NCI-H460 (cell line): ENCODE measurements at places on chromosomes 5 and 9. TPM values are rescaled to one million over a fixed set of nuclear protein-coding genes. Genes with fewer than 3 reads are reported as not detected.

DNA sequence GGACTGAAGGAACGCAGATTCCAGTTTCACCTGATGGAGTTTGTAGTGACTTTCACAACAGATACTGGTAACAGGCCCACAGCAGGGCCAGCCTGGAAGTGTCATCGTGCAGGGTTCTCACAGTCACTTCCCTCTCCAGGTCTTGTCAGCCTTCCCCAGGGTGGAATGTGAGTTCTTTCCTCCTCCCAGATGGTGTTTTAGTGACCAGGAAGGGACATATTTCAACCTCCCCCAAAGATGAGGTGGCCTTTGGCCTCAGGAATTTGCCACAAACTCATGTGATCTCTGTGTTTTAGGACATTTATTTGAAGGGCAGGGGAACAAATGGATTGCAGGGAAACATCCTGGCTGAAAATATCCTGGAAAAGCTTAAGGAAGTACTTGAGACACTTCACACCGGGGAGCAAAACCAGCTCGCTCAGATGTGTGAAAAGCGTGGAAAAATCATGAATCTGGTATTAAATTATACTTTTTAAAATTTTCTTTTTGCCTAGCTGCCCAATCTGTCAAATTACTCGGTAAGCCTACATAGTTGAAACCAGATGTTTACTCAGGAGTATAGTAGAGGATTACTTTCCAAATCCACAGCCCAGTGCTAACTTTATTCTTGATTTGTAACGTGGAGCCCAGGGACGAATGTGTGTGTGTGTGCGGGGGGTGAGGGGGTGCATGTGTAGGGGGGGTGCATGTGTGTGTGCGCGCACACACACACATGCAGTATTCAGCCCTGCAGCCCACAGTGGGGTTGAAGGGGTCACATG, 66.8 kb downstream of the PTPDC1 start:
- DNase-seq = no peak

DNA sequence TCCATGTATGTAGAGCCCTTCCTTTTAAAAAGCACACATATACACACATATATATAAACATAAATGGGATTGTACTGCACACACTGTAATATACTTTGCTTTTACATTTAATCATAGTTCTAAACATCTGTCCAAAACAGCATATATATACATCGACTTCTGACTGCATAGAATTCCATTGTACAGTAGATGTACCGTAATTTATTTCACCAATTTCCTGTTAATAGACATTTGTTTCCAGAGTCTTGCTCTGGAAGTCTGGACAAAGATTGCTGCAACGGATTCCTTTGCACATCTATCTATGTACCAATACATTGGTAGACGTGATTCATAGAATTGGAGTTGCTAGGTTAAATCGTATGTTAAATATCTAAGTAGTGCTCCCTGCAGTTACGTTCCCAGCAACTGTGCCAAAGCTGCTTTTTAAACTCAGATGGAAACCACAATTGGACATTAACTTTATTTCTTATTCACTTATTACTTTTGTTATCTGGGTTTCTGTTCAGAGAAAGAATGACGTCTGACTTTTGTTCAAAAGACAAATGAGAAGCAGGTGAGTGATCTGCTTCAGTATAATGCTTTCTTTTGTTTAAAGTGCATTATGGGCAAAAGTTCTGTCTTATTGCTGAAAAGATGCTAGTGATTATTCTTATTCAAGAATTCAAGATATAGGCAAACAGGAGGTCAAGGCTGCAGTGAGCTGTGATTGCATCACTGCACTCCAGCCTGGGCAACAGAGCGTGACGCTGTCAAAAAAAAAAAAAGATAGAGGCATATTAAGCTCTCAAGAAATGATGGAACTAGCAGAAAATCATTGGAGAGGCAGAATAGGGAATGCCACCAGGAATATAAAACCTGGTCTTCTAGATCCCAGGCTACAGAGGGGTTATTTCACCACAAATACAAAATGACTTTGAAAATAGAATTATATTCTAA, 138.2 kb downstream of the FGF1 start:
- no peak for DNase-seq

DNA sequence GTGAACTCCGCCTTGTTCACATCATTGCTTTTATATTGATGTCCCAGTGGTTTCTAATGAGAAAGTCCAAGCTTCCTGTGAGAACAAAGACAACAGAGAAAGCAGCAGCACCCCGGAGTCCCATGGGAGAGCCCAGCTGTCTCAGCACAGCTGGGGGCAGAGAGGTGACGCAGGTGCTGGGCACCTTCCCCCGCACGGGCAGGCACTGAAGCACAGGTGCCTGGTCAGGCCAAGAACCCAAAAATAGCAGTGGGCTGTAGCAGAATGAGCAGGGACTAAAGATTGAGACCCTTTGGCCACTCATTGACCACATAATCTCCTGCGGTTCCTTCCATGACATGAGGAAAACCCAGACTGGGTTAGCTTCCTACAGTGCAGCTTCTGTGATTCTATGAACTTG, 18.8 kb downstream of the SRD5A1 start:
- no peak for DNase-seq

DNA sequence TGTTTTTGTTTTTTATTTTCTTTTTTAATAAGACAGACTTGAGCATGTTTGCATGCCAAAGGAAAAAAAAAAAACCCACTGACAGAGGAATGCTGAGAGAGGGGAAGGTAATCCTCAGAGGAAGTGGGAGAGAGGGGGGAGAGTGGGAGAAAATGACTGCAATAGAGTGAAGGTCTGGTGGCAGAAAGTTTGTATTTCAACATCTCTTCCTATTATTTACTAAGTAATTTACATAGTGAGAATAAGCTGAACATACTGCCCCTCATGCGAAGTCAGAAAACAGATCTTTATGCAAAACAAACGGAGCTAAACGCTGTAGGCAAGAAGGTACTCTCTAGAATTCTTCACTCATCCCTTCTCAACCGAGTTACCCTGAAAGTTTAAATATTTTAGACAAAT, 45.0 kb downstream of the ELL2 start:
- no peak for DNase-seq

GRCh38 chr5:102226321-102226720, 69.8 kb downstream of the SLCO4C1 start:
- no peak for DNase-seq

GRCh38 chr5:11527652-11528349, 376.4 kb downstream of the CTNND2 start:
- no peak for DNase-seq

The MARCOL gene
- total RNA-seq = 2.3 and 3.8 TPM in 2 replicates

The RBM27 gene
- total RNA-seq = 30.0 and 35.9 TPM in 2 replicates

The CNTNAP3 gene
- 2.7 and 3.9 TPM in 2 replicates for total RNA-seq
